Mammary microvascular endothelial cell (primary cell): ENCODE measurements at places on chromosomes 16 and 17. TPM values are rescaled to one million over a fixed set of nuclear protein-coding genes. Genes with fewer than 3 reads are reported as not detected.

Gene KRTAP4-9
- not detected in 2 replicates for total RNA-seq

Gene PIRT
- not detected in 2 replicates for total RNA-seq

Gene CTRL
- 0.84 and 0.87 TPM in 2 replicates for total RNA-seq

Gene VTN
- total RNA-seq, result 0.07 TPM in 1 of 2 replicates, not detected in the other

Gene PARD6A
- 2.8 and 4.5 TPM in 2 replicates for total RNA-seq

Gene PLEKHM1
- total RNA-seq, result 27.0 and 29.9 TPM in 2 replicates

Gene KRT33B
- total RNA-seq, result not detected in 2 replicates

Gene KRT222
- not detected in 2 replicates for total RNA-seq

Gene KRTAP3-1
- total RNA-seq, result not detected in 2 replicates

Gene UTP4
- 20.5 and 23.1 TPM in 2 replicates for total RNA-seq

Gene AHSP
- not detected in 2 replicates for total RNA-seq

Gene TBC1D3E
- total RNA-seq, result 0.89 TPM in 1 of 2 replicates, not detected in the other

Gene GNAO1
- total RNA-seq, result not detected in 2 replicates

Gene PPP1R27
- not detected in 2 replicates for total RNA-seq

Gene C1QBP
- total RNA-seq, result 332 and 380 TPM in 2 replicates
